Stimulated activated naive CD8-positive, alpha-beta T cell treated with anti-CD3 and anti-CD28 coated beads, Interleukin-15, Interleukin-2, amounts not matched to agents 100 U/mL and 50 U/mL, for 24 hours (primary cell): ENCODE measurements at places on chromosomes 5 and 9.
A peak's percentile ranks its signal among the peaks of the same experiment; 100 is the strongest.

GRCh38 chr5:125778791-125779190 is 644.4 kb upstream of the GRAMD2B start:
- no peak for DNase-seq

DNA sequence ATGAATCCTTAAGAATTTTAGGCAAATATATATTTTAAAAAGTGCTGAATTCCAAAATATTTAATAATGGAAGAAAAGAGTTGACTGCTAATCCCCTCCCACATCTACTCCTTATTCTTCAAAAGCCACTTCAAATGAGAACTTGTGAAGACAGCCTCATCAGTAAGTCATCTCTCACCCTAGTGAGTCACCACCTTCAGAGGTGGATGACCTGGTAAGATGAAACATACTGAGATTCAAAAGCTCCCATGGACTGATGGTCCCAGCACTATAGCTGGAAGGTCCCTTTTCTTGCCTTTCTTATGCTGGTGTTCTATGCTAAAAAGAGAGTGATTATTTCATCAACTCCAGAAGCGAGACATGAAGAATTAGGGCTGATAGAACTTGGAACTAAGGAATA is 37.8 kb upstream of the SPDL1 start:
- no peak for DNase-seq

GRCh38 chr9:36163049-36163785 is 6.0 kb upstream of the CCIN start:
- DNase-seq: no peak

DNA sequence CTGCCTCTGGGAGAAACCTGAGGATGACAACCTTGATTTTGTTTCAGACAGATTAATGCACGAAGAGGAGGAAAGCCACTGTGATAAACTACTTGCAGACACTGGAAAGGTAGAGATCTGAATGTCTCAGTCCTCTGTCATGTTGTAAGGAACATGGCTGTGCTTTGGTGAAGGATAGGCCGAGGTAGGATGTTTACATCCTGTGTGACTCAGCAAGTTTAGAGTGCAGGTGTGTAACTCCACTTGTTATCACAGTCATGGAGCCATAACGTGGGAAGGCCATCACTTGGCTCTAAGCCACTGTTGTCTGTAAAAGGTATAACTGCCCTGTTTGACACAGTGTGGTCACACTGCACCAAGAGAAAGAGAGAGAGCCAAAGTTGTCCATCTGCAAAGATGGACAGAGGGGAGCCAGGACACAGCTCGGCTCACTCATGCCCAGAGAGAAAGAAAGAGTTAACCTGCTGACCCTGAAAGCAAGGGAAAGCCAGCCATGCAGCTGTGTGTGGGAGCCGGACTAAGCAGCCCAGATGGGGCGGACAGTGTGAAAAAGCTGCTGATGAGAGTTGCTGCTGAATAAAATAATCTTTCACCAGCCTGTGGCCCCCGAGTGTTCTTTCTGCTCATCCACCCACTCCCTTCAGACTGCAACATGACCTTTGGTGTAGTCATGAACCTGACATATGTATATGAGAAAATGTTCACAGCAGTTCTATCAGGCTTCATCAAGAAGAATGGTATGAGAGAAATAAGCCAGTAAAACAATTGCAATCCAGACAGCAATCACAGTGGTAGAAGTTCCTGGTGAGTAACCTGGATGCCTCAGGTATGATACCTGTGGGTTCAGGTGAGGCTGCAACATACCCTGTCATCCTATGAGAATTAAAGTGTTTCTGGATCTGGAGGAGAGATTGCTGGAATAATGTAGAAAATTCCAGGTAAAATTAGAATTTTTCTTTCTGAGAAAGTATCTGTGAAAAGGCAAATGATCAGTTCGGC is 115.9 kb downstream of the TARS1 start:
- DNase-seq: no peak

DNA sequence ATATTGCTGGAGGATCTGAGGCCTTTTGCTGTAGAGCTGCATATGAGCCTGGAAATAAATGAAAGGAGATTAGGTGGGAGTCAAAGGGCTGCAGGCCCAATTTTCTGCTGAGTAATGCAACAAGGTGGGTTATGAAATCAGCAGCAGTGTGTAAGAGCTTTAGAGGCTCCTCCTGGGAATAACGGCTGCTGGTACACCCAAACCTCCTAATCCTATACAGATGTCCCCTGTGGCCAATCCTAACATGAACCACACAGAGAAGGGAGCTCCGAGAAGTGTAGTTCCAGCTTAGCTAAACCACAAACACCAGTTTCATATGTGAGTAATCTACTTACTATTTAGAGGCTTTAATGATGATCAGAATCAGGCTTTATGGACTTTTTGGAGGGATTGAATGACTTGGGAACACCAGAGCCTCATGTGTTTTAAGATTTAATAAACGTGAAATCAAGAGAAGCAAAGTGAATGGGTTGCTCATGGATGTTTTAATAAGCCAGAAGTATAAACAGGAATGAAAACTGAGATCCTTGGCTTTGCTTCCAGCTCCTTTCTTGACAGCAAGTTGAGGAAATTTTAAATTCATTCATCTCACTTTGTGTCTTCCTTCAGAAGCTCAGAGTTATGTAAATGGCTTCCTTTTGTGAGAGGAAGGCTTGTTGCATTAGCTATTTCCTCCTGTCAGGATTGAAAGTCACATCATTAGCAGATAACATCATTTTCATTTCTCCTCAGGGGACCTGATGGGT is 437.5 kb downstream of the TMEM232 start:
- no peak for DNase-seq

GRCh38 chr9:17757816-17758215 is 178.9 kb downstream of the SH3GL2 start:
- no peak for DNase-seq

DNA sequence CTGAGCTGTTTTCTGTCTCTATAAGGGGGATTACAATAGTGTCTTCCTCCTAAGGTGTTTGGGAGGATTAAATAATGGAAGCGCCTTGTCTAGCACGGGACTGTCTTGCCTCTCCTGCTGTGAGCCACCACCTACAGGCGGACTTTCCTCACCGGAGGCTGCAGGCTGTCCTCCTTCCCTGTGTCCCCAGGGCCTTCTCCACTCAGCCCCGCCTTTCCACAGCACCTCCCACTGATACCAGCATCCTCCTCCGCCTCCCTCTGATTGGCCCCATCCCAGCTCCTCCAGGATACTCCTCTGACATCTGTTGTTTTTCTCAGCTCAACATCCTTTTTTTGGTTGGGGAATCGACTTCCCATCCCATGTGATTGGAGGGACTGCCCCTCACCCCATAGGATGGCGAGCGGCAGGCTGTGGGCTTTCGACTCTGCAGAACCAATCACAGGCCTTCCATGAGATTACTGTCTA is 851 bp upstream of the ZDHHC12 start:
- peak; percentile 59 for DNase-seq

GRCh38 chr9:117545846-117546245 is 131.0 kb upstream of the ASTN2 start:
- DNase-seq: no peak

DNA sequence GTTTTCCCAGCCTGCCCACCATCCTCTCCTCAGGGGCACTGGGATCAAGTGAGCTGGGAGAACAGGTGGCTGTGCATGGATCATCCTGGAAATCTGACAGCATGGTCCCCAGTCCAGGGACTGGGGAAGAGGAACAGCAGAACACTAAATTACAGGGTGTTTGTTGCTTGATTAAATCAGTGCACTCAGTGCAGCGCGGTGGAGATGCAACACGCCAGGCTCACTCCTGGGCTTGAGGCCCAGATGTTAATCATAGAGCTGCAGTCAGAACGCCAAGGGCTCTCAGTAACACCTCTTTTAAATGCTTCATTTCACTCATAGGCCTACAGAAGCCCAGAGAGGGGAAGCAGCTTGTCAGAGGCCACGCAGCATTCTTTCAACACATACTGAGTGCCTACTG is 14.2 kb upstream of the LARP1 start:
- no peak for DNase-seq

- DNase-seq: no peak
Measured at GRCh38 chr5:33180900-33181299, 259.9 kb upstream of the TARS1 start.

DNA sequence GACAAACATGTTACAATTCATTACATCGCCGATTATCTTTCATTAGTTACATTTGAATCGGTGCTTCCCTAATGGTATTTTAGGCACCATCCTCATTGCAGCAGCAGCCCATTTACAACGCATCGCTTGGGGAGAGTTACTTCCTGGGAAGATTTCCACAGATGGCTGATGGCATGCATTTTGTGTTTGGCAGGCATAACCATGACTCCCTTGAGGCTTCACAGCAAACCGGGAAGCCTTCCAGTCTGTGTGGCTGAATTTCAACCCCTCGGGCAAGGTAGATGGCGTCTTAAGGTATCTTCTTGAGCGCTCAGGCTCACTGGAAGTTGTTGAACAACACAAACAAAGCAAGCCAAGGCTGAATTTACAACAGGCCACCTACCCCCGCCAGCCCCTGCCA is 1.6 kb upstream of the DNAH5 start:
- DNase-seq: no peak

GRCh38 chr5:158023266-158023665 is 164.3 kb upstream of the CLINT1 start:
- no peak for DNase-seq

DNA sequence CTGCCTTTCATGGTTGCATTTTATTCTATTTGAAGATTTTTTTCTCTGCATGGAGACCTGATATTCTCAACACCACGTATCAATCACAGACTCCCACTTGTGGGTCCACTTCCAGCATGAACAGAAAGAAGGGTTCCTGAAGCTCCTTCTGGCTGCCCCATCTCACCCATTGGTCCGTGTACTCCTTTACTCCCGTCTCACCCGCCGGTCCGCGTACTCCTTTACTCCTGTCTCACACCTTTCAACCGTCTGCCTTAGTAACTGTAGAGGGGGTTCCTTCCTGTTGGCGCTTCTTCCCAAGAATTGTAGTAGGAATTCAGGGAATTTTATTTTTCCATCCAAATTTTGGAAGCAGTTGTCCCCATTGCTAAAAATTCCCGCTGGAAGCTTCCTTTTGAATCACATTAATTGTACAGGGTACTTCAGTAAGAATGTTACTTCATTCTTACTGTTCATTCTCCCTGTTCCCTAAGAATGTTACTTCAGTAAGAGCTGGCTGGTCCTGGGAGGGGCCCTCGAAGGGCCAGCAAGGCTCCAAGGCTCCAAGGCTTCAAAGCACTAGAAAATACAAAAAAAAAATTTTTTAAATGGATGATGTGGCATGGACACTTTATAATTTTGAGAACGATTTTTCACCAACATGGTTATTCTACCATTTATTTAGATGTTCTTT is 3.9 kb upstream of the LPCAT1 start:
- no peak for DNase-seq

DNA sequence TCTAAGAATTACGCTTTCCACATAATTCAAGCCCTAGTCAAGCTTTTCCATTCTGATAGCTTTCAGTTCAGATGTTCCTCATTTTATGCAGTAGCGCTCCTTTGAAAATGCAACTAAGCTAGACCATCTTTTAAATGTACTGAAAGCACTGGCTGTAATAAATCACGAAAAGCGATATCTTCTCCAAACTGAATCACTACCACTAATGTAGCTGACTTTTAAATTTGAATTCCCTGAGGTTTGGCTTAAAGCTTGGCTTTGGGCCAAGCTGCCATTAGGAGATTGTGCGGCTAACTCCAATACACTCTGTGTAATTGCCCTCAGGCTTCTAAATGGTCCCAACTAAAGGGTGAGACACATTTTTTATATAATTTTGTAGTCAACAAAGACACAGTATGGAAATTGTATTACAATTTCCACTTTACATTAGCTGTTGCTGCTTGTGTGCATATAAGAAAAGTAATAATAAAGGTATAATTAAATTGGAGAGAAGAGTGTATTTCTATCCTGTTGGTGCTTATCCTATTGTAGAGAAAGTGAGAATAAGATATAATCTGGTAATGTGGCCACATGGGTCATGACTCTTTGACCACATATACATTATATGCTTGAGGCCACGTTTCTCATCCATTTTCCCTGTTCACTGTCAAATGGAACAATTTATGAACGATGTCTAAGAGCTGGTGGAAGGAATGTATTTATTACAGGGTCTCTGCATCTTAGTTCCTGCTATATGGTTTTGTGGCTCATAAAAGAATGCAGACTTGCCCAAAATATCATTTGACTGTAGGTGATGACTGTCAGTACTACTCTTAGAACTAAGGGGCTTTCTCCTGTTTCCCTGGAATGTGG is 118.7 kb upstream of the TAF11L2 start:
- DNase-seq: no peak

DNA sequence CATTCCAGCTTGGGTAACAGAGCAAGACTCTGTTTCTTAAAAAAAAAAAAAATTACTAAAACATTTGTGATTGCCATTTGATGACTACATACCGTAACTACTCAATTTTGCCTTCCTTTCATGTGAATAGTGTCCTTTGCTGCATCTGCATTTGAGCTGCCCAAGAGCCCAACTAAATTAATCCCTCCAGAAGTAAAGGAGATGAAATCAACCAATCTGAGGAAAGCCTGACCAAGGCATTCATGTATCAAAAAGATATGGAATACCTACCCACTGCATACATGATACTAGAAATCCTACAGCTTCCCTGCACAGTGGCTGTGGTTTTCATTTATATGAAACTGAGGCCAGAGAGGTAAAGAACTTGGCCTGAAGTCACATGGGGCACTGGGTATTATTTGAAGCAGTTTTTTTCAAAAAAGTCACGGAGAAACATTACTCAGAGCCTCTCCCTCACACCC is 177.5 kb downstream of the AOPEP start:
- no peak for DNase-seq

DNA sequence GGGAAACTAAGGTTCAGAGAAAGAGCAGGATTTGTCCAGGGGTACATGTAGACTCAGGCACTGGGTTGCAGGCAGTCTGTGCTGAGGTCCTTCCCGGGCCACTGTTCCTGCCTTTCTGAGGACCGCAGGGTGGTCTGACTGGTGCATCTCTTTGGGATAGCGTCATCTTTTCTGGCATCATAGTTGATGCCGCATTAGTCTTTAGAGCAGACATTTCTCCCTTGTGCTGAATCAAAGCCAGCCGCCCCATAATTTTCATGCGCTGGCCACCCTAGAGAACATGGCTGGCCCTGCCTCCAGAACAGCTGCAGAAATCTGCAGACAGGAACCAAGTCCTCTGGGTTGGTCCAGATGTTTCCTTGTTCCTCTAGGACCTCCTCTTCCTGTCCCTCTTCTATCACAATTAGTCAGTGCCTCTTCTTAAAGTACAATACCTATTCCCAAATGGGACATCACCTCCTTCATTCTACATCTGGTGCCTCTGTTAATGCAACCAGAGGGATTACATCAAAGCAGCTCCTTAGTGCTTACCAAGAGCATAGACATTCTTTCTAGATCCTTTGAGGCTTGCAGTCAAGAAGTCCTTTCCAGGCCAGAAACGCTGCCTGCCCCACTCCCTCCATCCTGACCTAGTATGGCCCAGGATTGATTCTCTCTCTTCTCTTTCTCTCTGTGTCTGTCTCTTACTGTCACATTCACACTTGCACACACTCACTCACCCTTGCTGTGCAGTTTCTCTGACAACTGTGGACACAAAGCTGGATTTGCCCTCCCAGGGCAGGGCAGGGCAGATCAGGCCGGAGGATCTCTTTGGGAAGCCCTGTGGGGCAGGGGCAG is 42.0 kb upstream of the ORM1 start:
- DNase-seq: no peak

DNA sequence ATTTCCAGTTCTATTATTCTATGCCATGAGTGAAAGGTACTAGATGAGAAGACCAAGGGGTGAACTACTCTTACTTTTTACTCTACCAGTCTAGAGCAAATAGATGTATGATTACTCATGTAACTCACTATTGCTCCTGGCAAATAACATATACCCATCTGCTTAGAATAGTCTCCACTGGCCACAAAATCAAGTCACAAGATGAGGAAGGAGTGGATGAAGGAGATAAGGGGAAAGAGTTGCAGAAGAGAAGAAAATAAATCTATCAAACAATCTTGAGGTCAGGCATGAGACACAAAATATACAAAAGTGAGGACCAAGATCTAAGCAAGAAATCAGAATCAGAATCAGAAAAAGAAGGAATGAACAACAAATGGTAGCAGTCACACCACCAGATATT is 13.7 kb upstream of the NR4A3 start:
- DNase-seq: no peak
